ENCODE measurements at places on chromosomes 2 and 18.

DNA sequence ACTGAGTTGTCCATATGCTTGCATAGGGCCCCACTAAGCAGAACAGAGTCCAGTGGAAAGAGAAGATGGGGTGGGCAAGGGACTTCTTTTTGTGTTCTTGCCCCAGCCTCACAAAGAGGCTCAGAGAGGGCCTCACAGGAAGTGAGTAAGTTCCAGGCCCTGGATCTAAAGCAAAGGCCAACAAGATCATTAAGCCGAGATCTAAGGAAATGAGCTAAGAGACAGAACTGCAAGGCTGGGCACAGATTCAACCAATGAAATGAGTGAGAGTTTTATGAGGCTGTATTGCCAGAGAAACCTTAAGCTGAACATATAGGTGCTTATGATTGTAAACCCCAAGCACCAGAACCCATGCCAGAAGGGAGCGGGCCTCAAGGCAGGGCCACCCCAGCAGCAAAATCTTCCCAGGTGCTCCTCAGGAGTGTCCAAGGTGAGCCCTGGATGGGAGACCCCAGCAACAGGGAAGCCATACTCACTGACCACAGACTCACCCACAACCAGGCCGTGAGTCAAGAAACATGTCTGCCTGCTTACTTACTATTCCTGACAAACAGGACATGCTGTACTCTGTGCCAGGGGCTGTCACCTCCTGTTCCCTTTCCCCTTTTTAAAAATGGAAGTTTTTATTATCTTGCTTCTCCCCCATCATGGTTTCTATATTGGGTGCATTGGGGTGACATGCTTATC lies 40.2 kb downstream of the SLC14A1 start:
- no peak for DNase-seq

DNA sequence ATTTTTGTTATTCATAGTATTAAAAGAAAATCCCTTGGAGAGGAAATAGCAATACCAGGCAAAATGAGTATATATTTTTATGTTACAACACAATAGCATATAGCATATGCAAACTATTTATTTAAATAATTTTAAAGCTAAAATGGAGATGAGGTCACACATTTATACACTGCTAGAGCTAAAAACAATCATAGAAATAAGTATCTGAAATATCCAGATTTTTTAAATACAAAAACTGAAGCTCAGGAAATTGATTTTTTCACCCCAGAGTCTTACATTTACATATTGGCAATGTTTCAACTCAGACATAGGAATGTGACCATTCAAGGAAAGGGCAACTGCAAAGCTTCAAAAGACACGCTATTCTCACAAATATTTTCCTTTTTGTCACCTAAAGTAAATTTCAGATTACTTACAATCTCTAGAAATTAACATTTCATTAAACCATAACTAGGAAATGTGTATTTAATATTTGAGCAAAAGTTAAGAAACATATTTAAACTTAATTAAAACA lies 8.9 kb downstream of the TFPI start:
- DNase-seq, result no peak

DNA sequence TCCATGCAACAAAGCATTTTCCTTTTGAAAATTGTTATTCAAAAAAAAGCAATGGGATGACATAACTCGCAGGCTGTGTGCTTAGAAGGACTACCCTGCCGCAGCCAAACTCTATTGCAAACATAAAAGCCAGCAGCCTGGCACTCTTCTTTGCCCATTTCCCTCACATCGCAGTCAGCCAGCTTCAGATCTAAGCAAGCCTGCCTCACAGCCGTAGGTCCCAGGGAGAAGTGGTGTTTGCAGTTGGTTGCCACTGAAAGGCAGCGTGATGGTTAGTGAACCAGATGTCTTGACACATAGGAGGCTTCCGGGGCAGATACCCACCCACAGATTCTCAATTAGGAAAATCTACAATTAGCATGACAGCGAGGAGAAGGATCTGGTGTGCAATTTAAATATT lies 655.2 kb downstream of the RNF144A start:
- no peak for DNase-seq

DNA sequence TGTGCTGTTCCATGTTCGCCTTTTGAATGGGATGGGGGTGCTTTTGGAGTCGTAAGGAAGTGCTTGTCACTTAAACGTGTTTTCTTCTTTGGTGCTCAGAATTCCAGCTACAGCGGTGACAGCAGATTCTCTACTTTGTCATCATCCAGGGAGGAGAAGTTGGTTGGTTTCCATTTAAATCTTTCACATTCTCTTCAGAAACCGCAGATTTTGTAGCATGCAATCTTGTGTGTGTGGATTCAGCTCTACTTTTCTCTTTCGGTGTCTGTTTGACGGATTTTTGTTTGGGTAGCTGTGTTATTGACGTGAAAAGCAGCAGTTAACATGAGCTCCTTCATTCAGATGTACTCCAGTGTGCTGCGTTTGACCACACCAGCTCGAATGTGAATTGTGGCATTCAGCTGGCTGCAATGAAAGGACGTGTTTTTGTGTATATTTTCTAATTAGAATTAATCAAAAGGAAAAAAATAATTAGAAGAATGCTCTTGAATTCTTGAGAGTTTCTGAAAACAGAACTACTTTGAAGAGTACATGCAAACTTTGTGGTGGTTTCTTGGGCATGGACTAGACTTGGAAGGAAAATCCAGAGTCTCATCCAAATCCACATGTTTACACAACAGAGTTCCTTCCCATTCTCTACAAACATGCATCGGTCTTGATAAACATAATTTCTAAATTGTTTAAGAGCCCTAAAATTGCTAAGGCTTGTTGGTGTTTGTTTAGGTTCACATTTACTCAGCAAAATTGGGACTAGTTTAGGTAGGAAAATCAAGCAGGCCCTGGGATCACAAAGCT lies 68.7 kb upstream of the RBM44 start:
- no peak for DNase-seq

- no peak for DNase-seq
Observed at GRCh38 chr2:6637330-6637729, 228.4 kb downstream of the CMPK2 start.

- DNase-seq, result no peak
Observed at GRCh38 chr2:43852196-43852730, 13.5 kb downstream of the ABCG8 start.

DNA sequence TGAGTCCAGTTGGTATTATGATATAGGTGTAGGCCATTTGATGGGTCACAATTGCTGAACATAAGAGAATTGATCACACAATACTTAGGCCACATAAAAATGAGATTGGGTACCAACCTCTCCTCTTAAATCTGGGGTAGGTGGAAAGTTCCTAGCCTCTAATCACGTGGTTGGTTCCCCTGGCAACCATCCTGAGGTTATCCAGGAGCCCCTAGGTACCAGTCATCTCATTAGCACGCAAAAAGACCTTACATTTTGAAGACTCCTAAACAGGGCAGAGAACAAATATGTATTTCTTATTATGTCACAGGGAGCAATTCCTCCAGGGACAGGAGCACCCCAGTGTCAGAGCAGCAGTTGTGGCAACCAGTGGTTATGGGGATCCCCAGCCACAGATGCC lies 12.7 kb upstream of the SELENOI start:
- DNase-seq, result no peak

DNA sequence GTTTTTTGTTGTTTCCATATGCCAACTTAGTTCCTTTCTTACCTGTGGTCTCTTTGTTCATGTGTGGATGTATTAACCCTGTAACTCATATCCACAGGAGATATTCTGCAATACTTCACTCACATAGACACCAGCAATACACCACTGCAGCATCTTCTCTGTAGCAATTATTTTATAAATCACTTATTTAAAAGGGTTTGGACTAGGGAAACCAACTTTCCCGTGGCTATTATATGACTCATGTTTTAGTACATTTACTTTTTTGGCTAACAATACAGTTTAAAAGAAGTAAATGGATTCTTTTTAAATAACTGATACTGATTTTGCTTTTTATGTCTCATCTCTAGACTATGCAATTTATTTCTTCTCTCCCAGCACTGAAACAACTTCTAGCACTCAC lies 488.9 kb downstream of the MBD2 start:
- no peak for DNase-seq

DNA sequence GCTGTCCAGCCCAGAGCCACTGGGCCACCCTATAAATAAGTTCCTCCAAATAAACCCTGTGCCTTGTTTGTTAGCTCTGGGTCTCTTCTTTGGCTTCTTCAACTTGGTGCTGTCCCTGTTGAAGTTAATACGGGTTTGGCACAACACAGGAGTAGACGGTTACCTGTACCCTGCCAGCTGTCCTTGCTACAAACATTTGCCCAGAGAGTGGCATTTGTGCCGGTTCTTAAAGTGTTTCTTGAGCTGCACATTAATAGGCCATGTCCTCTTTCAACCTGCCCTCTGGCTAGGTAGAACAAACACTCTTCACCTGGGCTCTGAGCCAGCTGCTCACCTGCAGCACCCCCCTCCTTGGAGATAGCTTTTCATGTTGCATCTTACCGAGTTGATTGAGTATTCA lies 139.2 kb downstream of the NEDD4L start:
- no peak for DNase-seq

- DNase-seq, result no peak
Observed at GRCh38 chr2:101027852-101028251, 25.8 kb downstream of the RPL31 start.

DNA sequence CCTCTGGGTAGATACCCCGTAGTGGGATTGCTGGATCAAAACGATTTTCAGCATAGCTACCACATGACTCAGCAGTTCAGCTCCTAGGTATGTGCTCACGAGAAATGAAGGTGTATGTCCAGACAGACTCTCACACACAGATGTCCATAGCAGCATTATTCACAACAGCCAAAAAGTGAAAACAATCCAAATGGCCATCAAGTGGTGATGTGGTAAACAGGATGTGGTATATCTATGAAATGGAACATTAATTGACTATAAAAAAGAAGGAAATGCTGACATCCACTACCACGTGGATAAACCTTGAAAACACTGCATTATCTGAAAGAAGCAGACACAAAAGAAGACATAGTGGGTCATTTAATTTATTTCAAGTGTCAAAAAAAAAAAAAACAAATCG lies 241.9 kb downstream of the EIPR1 start:
- DNase-seq, result no peak

DNA sequence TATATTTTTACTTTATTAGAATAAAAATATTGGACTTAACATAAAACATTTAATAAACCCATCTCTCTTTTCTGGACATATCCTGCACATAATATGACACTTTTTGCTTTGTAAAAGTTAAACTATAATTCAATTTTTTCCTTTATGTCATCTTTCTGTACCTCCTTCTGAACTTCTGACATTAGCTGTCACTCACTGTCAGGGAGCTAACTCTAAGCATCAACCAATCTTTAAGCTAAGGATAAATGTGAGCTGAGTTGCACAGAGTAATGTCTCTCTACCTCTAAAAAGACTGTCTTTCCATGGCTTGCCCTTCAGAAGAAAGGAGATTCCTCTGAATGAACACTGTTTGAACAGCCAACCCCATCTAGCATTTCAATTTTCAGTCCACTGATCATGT lies 948.6 kb upstream of the CHAC2 start:
- no peak for DNase-seq

- DNase-seq, result peak; percentile 73
Observed at GRCh38 chr2:97697252-97698235, 15.8 kb upstream of the ZAP70 start.

- no peak for DNase-seq
Observed at GRCh38 chr2:238241970-238242369, 2.1 kb upstream of the HES6 start.

- DNase-seq, result no peak
Observed at GRCh38 chr18:33700513-33700976, 122.5 kb downstream of the ASXL3 start.

GRCh38 chr2:189412330-189412953 lies 28.8 kb upstream of the WDR75 start:
- peak; percentile 3 for DNase-seq

DNA sequence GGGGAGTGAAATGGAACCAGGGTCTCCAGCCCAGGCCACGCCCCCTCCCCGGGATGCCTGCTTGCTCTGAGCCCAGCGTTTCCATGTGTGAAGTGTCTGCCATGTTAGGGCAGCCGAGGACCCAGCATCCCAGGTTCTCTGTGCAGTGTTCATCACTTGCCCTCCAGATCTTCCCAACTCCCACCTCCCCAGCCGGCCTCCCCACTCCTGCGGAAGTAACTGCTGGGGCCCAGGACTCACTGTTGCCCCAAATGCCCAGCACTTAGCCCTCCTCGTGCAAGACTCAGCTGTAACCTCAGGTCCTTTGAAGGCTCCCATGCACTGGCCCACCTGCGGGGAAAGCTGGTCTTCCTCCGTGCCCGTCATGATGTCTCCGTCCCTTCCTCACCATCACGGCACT lies 9.7 kb upstream of the PXDN start:
- no peak for DNase-seq

DNA sequence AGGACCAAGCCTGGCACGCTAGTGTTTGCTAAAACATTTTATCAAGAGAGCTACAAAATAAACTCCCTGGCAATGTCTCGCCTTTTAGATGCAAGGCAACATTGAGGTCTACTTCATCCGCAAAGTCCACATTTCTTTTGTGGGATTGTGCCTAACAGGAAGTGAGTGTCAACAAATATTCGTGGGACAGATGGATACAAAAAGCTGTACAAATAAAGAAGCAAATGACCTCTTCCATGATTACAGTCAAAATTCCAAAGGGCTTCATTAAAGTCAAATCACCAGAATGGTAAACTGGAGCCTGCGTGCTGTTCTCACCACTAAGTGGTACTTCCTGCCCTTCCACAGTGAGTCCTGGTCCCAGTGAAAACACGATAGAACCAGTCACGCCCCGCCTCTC lies 40.4 kb downstream of the L3MBTL4 start:
- DNase-seq, result peak; percentile 83

DNA sequence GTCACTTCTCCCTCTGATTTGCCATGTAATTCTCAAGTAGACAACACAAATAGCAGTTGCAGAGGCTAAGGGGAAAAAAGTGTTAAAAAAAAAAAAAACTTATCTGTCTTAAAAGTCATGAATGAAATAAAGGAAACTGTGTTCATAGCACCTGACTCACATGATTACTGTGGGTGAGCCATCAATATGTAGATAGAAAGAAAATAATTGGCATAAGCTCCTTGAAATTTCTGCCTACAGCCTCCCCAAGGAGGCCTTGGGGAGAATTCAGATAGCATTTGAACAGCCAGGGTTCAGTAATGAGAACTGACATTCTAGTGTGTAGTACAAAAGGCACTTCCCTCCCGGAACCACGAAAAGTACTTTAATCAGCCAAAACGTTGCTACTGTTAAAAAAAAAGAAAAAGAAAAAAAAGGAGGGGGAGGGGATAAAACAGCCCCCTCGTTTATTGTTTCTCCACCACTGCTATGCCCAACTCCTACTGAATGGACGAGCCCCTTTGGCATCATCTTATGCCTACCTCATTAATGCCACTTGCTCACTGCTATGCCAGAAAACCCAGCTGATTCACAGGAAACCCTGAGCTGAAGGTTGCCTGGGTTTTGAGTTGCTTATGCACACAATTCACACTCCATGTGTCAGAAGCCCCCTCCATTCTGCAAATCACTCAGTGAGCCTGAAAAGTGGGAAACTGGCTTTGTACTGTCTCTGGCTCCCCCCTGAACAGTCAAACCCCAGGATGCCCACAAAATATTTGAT lies 65.5 kb upstream of the KLF7 start:
- DNase-seq, result no peak

- no peak for DNase-seq
Observed at GRCh38 chr18:13611142-13611600, 115.2 kb downstream of the FAM210A start.
